Activated T-helper 2 cell treated with anti-CD3 and anti-CD28 coated beads, Interferon-gamma antibody, Interleukin-2, Interleukin-4, amounts not matched to agents 10 μg/mL and 5 μg/mL and 100 μg/mL, durations not matched to agents 14 hours and 24 hours and 36 hours (primary cell): ENCODE measurements at places on chromosomes 12 and 14. TPM values are rescaled to one million over a fixed set of nuclear protein-coding genes. Genes with fewer than 3 reads are reported as not detected.

DNA sequence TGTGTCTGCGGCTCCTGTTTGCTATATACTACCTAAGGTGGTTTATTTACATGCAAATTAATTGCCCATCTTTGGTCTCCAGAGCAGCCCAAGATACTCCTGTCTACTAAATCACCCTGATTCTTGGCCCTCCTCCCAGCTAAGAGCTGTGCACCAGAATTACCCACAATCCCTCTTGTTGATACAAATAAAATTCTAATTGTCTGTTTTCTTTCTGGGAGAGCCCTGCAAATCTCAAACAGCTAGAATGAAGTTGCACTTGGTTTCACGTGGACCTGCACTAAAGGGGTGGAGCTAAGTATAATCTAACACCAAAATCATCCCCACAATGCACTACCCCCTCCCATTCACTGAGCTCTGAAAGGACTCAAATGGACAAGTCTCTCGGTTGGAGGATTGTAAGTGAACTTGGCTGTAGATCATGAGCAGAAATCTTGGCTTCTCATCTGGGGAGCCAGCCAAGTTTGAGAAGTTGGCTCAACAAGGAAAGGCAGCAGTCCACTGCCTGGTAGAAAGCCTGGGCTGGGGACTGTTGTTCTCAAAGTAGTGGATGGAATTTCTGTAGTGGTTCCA is 6.6 kb downstream of the MAX start:
- H3K36me3 ChIP-seq: peaks cover 79% of the 10 kb centered on the region
- H3K4me1 ChIP-seq: peaks cover 55% of the 10 kb centered on the region
- H3K4me3 ChIP-seq: peak overlapping the region; percentile 11
- no peaks in the 10 kb centered on the region for H3K27me3 ChIP-seq

DNA sequence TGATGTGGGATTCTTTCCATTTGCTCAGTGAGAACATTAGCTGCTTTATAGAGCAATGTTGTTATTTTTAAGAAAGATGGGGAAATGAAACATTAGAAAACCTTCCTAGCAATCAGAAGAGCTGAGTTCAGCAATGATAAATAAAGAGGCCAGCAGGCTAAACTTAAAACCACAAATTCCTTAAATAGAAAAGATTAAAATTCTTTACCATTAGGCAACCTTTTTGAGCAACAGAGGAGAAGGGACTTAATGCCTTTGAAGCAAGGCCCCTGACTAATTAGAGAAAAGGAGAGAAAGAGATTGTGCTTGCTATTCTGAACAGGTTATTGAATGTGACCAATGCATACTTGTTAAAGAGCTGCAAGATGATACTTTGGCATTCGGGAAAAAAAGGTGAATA is 160.8 kb upstream of the LMO3 start:
- no peak overlapping the region for H3K4me3 ChIP-seq
- no peaks in the 10 kb centered on the region for H3K27me3 ChIP-seq
- H3K27ac ChIP-seq: no peak overlapping the region
- H3K36me3 ChIP-seq: no peaks in the 10 kb centered on the region

- no peaks in the 10 kb centered on the region for H3K4me1 ChIP-seq
- no peak overlapping the region for H3K4me3 ChIP-seq
- H3K27ac ChIP-seq: no peak overlapping the region
- H3K27me3 ChIP-seq: no peaks in the 10 kb centered on the region
Measured at GRCh38 chr12:33431648-33432047, 8.0 kb downstream of the SYT10 start.

DNA sequence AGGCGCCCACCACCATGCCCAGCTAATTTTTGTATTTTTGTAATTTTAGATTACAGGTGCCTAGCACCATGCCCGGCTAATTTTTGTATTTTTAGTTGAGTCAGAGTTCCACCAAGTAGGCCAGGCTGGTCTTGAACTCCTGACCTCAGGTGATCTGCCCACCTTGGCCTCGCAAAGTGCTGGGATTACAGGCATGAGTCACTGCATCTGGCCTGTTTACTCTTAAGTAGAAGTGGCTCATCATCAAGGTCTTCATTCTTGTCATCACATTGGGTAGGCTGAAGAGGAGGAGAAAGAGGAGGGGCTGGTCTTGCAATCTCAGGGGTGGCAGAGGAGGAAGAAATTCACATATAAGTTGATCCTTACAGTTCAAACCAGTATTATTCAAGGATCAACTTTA is 152.4 kb upstream of the ATP2B1 start:
- no peaks in the 10 kb centered on the region for H3K27me3 ChIP-seq
- DNase-seq: no peak
- peaks cover 50% of the 10 kb centered on the region for H3K4me1 ChIP-seq
- H3K36me3 ChIP-seq: peaks cover 18% of the 10 kb centered on the region

DNA sequence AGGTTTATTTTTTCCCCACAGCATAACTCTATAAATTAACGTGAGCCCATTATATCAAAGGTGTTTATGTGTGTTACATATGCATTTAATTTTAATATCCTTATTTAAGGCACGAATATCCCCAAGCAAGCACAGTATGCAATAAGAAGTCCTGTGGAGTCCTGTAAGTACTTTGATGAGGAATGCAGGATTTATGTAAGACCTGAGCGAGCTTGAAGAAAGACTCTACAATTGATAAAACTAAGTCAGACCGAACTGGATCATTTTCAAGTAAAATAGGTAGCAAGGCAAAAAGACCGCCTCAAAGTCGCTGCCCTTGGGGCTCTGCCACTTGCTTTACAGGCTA is 755 bp downstream of the SLC25A21 start:
- H3K4me1 ChIP-seq: no peaks in the 10 kb centered on the region
- H3K27ac ChIP-seq: no peak overlapping the region
- H3K36me3 ChIP-seq: no peaks in the 10 kb centered on the region
- H3K27me3 ChIP-seq: peaks cover 15% of the 10 kb centered on the region
- H3K4me3 ChIP-seq: no peak overlapping the region

DNA sequence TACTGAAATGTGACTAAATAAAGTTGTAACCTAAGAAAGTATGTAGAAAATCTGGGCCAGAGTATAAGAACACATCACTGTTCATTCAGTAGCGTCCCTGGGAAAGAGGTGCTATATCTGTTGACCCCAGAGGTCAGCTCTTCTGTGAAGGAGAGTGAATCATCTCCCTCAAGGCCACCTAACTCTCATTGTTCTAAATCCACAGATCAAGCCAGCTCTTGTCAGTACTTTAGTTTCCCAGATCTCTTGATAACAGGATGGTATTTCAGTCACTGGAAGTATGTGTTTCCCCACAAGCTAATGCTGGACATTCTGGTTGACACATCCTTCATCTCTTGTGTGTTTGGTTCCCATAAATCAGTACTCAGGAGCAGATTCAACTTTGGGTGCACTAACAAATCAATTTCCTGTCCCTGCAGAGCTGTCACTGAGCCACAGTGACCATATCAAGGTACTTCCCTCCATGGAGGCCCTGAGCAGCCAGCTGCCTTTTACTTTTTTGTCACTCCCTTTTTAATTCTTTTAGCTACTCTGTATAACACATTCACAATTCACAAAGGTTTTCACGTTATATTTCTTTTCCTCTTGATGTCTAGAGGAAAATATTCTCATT is 7.8 kb downstream of the KRT1 start:
- H3K36me3 ChIP-seq: no peaks in the 10 kb centered on the region
- peaks cover 10% of the 10 kb centered on the region for H3K27me3 ChIP-seq

- H3K4me3 ChIP-seq: no peak overlapping the region
- H3K27me3 ChIP-seq: no peaks in the 10 kb centered on the region
Measured at GRCh38 chr12:104641862-104642261, 185.1 kb downstream of the CHST11 start.

- H3K36me3 ChIP-seq: no peaks in the 10 kb centered on the region
- H3K4me1 ChIP-seq: peaks cover 32% of the 10 kb centered on the region
- H3K4me3 ChIP-seq: peak overlapping the region; percentile 17
- H3K27me3 ChIP-seq: peaks cover 3% of the 10 kb centered on the region
Measured at GRCh38 chr12:685388-685787, 22.1 kb upstream of the NINJ2 start.

DNA sequence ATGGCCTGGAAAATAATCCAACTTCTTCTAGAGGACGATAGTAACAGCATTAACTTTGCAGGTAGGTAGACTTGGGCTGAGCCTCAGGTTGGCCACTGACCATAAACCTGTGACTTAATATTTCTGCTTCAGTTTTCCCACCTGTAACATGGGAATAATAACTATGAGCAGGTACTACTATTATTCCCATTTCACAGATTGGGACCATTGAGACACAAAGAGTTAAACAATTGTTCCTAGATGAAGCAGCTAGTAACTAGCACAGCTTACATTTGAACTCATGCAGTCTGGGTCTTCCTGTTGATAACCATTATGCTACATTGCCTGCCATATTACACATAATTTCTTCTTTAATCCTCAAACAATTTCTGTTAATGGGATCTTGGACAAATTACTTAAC is 217.7 kb downstream of the NUAK1 start:
- no peaks in the 10 kb centered on the region for H3K4me1 ChIP-seq
- no peak overlapping the region for H3K27ac ChIP-seq
- H3K27me3 ChIP-seq: no peaks in the 10 kb centered on the region
- no peak overlapping the region for H3K4me3 ChIP-seq

DNA sequence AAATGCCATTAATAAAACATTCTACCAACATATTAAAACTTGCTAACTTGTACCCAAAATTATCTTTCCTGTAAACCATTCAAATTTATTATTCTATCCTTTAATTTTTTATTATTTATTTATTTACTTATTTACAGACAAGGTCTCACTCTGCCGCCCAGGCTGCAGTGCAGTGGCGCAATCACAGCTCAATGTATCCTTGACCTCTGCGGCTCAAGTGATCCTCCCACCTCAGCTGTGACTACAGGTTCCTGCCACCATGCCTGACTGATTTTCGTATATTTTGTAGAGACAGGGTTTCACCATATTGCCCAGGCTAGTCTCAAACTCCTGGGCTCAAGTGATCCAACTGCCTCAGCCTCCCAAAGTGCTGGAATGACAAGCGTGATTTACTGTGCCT is 20.4 kb upstream of the LIN7A start:
- H3K27ac ChIP-seq: no peak overlapping the region
- no peak overlapping the region for H3K4me3 ChIP-seq
- no peaks in the 10 kb centered on the region for H3K36me3 ChIP-seq

DNA sequence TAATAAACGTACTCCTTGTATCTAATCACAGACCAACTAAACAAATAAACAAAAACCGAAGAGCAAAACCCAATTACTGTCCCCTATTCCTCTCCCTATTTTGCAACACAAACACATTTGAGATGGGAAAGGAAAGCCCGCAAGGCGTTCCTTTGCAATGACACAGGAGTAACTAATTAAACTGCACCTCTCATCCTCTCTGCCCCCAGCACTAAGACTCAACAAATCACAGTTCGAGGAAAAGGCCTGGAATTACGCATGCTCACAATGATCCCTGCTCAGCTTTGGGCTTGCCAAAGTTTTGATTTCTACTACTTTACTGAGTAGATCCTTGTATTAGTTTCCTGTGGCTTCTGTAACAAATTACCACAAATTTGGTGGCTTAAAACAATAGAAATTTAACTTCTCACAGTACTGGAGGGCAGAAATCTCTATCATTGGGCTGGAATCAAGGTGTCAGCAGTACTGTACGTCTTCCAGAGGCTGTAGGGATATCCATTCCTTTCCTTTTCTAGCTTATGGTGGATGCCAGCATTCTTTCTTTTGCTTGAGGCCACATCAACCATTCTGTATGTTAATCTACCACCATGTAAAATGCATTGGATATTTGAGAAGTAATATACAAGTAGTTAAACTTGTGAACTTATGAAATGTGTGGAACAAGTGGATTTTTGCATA is 123.0 kb downstream of the NAV3 start:
- H3K4me3 ChIP-seq: no peak overlapping the region

GRCh38 chr14:98350213-98350612 is 921.8 kb downstream of the BCL11B start:
- no peak overlapping the region for H3K27ac ChIP-seq
- peaks cover 6% of the 10 kb centered on the region for H3K27me3 ChIP-seq
- peaks cover 3% of the 10 kb centered on the region for H3K4me1 ChIP-seq
- no peak for DNase-seq

DNA sequence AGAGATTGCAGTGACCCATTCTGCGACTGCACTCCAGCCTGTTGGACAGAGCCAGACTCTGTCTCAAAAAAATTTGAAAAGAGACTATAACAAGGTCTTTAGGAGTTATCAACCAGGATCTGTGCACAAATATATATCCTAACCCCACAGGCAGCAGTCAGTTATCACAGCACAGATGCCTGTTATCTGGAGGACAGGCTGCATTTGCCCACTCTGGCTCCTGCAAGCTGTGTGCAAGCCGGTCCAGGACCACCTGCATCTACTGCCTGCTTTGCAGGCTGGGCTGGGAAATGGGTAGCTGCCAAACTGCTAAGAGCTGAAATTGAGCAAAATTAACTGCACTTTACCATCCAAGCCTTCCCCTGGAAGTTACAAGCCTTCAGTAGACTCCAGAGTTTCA is 21.4 kb upstream of the RCOR1 start:
- no peak overlapping the region for H3K27ac ChIP-seq
- H3K4me3 ChIP-seq: no peak overlapping the region
- H3K36me3 ChIP-seq: no peaks in the 10 kb centered on the region

GRCh38 chr12:12744546-12745305 is 27.6 kb downstream of the CDKN1B start:
- no peak for DNase-seq
- H3K36me3 ChIP-seq: peaks cover 39% of the 10 kb centered on the region
- H3K27me3 ChIP-seq: no peaks in the 10 kb centered on the region
- H3K4me3 ChIP-seq: no peak overlapping the region
- H3K4me1 ChIP-seq: peaks cover 22% of the 10 kb centered on the region

DNA sequence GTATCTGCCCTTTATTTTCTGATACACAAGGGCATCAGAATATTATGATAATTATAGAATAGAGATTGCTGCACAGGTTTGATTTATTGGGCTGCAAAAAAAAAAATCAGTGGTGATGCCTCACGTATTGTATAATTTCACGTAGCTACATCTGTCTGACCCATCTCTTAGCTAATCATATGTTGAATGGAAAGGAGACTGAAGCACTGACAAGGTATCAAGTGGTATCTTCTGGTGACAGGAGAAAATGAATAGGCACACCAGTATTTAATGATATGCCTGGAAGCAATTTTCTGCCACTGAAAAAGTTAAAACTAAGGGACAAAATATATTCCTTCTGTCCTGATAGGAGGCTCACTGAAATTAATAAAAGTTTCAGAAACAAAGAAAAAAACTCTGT is 837.2 kb upstream of the FBXO33 start:
- no peak overlapping the region for H3K27ac ChIP-seq
- H3K27me3 ChIP-seq: no peaks in the 10 kb centered on the region
- H3K36me3 ChIP-seq: no peaks in the 10 kb centered on the region

DNA sequence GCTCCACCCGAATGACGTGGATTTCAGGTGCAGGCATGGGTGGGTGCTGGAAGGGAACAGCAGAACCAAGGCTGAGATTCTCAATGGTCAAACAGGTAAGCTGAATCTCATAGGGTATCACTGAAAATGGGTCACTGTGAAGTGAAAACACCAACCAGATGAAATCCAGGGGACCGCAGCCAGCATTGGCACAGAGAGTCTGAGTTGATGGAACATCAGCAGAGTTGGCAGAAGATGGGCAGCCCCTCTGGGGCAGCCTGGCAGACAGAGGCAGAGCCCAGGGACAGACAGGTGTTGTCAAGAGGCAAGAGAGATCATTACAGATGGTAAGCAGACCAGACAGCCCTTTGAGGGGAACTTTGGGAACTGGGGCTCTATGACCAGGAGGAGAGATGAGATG is 48.0 kb downstream of the ACTN1 start:
- no peak for DNase-seq
- H3K4me3 ChIP-seq: no peak overlapping the region
- peaks cover 15% of the 10 kb centered on the region for H3K36me3 ChIP-seq
- H3K27ac ChIP-seq: no peak overlapping the region

Gene HDAC7
- 251 and 253 TPM in 2 replicates for total RNA-seq

Gene KCNMB4
- 0.37 and 0.55 TPM in 2 replicates for total RNA-seq

Gene CEBPE
- total RNA-seq: not detected in 2 replicates

Gene TAC3
- total RNA-seq: not detected in 2 replicates

Gene ARHGAP9
- total RNA-seq: 105 and 106 TPM in 2 replicates

Gene AGAP2
- total RNA-seq: 28.9 and 29.0 TPM in 2 replicates

Gene LACRT
- not detected in 2 replicates for total RNA-seq
